CD4-positive, alpha-beta memory T cell (primary cell): ENCODE measurements at places on chromosomes 12 and 14.
A peak's percentile ranks its signal among the peaks of the same experiment; 100 is the strongest.

DNA sequence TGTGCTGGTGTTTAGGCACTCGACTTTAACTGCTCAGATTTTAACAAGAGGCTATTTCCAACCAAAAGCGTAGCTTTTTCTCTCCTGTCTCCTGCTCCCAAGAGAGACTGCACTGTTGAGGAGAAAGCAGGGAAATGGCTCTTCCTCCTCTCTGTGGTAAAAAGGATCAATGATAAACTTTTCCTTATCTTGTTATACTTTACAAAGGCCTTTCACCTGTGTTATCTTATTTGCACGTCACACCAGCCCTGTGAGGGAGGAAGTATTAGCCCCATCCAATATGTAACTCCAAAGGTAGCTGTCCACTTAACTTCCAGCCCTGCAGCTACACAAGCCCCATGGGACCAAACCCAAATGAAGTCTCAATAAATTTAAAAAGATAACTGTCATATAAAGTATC lies 32.9 kb upstream of the ZFP36L1 start:
- DNase-seq, result no peak

GRCh38 chr12:77667101-77667500 lies 163.6 kb upstream of the NAV3 start:
- no peak for DNase-seq

- peak; percentile 78 for DNase-seq
Observed at GRCh38 chr14:100640471-100641273, 53.5 kb upstream of the BEGAIN start.

DNA sequence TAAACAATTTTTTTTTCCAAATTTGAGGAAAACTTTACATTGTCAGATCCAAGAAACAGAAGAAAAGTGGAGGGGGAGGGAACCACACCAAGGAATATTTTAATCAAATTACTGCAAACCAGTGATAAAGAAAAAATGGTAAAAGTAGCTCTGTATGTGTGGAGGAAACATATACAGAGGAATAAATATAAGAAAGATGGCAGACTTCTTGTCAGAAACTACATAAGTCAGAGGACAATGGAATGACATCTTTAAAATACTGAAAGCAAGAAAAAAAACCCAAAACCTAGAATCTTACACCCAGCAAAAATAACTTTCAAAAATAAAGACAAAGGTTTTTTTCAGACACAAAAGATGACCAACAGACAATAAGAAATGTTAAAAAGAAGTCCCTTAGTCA lies 10.2 kb upstream of the LLPH start:
- peak; percentile 12 for DNase-seq

DNA sequence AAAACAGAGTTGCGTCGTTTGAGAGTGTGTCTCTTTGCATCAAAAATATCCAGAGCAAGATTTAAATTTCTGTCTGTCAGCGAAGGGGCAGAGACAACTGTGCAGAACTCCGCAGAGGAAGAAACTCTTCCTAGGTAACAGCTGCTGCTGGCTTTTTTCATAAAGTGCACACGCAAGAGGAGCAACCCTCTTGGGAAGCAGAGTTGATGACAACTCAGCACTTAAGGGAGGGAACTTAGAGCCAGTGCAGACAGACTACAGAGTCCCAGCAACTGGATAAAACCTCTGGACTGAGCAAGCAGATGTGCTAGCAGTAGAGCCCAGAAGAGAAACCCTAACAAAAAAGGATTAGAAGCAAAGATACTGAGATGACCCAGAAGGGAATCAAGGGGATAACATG lies 337.1 kb downstream of the PCNX1 start:
- no peak for DNase-seq

DNA sequence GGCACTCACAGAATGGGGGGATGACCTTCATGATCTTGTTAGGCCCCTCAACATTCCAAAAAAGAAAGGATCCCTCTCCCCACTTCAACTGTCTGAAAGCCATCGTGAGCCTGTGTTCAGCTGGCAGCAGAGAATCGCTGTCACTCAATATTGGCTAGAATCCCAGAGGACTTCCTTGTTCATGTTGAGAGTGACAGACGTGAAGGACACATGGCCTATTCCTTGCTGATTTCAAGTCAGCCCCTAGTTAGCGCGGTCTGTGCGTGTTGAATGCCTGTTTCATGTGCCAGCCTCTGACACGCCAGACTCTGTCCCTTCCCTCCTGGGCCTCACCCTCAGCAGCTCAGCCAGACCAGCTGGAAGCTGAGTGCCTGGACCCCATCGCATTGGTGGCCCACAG lies 43.1 kb downstream of the DNAH10 start:
- DNase-seq, result no peak

- no peak for DNase-seq
Observed at GRCh38 chr12:115636546-115636945, 640.9 kb downstream of the MED13L start.

- no peak for DNase-seq
Observed at GRCh38 chr12:99983456-99984258, 1.1 kb downstream of the ANKS1B start.

DNA sequence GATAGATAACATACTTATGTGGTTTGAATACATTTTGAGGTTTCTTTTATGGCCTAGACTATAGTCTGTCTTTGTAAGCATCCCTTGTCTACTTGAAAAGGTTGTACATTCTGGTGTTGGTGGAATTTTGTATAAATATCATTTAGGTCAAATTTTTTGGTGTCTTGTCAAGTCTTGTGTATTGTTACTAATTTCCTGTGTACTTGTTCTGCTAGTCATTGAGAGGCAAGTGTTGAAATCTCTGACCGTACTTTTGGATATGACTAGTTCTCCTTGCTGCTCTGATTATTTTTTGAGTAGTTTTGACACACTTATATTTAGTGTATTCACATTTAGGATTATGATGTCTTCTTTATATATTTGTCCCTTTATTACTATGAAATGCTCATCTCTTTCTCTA lies 219.6 kb downstream of the CCDC91 start:
- no peak for DNase-seq

- no peak for DNase-seq
Observed at GRCh38 chr14:67738740-67739504, 37.2 kb downstream of the RDH12 start.
